Stimulated activated CD4-positive, alpha-beta T cell treated with anti-CD3 and anti-CD28 coated beads, Interleukin-1b, Interleukin-23, amount 100 ng/mL, for 1 hour (primary cell): ENCODE measurements at places on chromosomes 6 and 20.

DNA sequence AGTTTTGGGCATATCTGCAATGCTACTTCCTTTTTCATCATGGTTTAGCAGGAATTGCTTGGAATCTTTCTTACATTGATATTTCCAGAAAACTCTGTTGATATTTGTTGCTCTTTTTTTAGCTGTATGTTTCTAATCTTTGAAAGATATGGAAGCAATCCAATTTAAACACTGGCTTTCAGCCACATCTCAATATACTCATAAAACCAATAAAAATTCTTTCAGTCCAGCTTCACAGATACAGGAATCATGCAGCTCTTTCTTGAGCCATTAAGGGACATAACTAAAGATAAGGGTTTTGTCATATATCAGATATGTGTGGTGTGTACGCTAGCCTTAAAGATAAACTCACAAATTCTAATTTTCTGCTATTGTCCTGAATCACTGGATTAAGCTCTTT is 47.4 kb downstream of the PKIB start:
- no peak for DNase-seq

GRCh38 chr6:16204653-16205376 is 33.6 kb upstream of the GMPR start:
- DNase-seq, result no peak

GRCh38 chr20:8809107-8809953 is 259.6 kb upstream of the PLCB4 start:
- DNase-seq, result no peak

DNA sequence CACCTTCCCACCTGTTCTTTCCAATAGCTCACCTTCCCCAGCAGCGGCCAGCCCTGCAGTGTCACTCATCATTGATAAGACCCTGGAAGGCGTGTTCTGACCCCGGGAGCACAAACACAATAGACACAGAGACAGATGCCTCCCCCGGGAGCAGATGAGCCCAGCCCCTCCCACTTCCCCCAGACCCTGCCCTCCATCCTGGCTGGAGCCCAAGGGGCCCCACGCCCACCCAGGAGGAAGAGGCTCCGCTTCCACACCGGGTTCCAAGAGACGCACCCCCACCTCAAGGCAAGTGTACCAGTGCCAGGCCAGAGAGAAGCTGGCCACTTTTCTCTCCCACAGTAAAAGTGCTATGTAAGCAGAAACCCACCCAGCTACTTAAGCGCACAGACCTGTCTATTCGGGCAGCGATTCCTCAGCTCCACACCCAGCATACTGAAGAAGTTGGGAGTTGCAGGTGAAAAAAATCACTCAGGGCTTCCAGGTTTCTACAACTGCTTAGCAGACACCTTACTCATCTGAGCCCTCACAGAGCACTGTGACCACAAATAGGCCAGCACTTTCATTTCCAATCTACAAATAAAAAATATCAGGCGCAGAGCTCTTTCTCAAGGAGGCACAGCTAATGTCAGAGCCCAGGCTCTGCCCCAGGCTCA is 93.4 kb upstream of the NXT1 start:
- no peak for DNase-seq

DNA sequence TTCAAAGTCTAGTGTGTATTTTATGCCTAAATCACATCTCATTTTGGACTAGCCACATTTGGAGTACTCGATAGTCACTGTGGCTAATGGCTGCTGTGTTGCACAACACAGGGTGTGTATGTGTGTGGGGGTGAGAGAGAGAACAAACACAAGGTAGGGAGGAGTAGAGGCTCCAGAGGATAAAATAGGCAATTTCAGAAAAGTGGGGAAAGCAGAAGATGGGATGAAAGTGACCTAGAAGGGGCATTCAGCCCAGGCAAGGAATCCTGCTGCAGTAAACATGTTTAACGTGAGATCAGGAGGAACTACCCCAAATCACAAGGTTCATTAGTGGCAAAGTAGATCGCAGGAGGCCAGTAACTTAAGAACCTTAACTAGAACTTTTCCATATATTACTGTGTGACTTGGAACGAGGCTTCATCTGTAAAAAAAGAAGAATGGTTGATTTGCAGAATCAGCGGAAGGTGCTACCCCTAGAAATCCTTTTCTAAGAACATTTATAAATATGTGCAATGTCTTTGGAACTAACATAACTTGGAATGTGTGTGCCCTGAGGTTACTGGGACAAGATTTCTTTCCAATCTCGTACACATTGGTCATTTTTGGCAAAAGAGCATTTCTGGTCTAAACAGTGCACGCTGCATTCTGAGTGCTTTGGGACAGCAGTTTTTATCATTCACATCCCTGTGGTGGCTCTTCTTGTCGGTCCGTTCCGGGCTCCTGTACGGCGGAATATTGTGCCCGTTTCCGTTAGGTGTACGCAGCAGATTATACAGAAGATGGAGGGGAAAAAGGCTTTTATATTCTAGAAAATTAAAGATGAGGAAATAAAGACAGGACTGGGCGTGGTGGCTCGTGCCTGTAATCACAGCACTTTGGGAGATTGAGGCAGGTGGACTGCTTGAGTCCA is 2.6 kb downstream of the DUSP22 start:
- no peak for DNase-seq

DNA sequence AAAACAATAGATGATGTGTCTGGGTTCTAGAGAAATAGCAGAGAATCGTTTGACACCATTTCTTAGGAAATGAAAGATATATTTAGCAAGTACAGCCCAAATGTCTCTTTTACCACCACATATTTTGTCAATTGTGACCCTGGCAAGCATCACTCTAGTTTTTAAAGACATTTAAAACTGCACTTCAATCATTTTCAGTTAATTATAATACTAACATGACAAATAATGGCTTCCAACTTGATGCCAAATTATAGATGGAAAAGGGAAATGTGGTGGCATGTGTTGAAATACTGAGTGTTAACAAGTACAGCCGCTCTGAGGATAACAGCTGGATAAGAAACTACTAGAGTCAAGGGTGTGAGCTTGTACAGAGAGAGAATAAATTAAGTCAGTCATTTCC is 648.9 kb downstream of the FRK start:
- DNase-seq, result no peak

DNA sequence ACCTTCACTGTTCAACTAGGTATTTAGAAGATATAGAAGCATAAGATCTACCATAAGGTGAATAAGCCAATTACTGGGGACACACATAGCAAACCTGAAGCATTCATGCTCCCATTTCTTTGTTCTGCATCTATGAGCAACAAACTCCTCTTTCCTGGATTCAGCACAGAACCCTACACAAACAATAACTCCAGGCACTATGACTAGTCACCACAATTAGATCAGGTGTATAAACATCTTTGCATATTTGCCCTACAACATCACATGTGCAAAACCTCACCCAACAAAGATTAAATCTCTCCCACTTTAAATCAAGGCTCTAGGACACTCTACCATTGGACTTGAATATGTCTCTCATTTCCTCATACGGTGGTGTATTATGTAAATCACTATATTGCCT is 652.3 kb downstream of the EPHA7 start:
- DNase-seq, result no peak

GRCh38 chr6:121612927-121613326 is 177.5 kb downstream of the GJA1 start:
- no peak for DNase-seq

DNA sequence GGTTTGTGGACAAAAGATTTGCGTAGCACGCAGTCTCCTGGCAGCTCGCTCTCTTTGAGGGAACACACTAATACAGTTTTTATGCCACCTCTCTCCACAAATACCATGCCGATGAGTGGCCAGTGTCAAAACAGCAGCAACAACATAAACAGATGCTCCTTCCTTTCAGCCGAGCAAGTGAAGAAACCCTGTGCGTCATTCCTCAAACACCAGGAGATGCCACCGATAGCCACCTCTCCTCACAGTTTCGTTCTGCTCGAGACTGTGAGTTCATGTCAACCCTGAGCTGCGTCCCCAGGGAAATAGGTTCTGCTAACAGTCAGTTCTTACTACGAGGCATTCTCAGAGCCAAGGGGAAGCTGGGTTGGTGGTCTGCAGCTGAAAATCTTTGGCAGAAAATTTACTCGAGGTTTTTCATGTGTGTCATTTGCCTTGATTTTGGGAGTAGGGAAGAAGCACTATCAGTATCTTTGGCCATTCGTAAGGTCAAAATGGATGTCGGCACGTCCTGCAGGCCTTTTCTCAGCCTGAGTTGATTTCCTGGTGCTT is 59.9 kb downstream of the EYA2 start:
- no peak for DNase-seq

- no peak for DNase-seq
Measured at GRCh38 chr6:36656441-36656840, 22.1 kb upstream of the CDKN1A start.

DNA sequence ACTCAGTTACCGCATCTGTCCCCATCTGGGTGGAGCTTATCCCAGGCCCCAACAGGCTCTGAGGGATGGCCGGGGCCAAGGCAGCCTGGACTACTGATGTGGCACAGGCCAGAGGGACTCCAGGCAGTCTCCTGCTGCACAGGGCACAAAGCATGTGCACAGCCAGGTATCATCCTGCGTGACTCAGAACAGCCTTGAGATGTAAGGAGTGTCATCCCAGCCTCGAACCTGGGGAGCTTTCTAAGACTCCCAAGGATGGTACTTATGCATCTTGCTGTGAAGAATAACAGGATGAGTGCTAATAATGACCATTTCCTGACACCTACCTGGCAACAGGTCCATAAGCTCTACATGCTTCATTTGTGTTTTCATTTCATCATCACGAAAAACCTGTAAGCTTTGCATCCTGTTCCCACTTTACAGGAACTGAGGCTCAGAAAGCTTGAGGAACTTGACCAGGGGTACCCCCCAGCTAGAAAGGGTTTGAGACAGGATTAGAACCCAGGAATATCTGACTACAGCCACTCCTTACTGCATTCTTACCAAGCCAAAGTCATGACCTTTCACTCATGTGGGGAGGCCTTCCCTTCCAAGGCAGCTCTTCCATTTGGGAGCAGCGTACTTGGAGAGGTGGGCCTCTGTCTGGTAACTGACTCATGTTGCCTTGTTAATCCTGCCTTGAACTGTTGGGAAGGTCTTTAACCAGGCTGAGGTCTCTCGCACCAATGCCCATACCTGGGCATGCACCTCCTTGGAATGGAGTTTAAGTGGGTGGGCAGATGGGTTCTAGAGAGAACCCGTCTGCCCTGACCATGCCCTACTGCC is 1.9 kb downstream of the TRIB3 start:
- DNase-seq, result no peak

DNA sequence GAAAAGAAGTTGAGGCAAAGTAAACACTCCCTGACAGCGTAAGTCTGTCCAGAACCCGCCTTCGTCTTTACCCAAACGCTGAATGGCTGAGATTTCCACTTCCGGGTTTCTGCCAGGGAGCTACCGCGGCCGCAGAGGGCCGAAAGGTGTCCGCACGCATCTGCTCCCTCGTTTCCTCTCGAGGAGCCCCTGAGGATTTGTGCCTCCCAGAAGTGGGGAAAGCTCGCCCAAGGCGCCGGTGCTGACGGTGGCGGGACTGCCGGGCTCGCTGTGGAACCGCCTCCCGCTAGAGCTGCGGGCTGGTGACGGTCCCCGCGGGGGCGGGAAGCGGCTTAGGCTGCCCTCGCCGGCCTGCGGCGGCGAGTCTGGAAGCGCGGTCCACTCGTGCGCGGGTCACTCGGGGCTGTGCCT is 1760.2 kb upstream of the DEFB115 start:
- DNase-seq, result no peak
